ENCODE measurements at places on chromosomes 5 and 9.

DNA sequence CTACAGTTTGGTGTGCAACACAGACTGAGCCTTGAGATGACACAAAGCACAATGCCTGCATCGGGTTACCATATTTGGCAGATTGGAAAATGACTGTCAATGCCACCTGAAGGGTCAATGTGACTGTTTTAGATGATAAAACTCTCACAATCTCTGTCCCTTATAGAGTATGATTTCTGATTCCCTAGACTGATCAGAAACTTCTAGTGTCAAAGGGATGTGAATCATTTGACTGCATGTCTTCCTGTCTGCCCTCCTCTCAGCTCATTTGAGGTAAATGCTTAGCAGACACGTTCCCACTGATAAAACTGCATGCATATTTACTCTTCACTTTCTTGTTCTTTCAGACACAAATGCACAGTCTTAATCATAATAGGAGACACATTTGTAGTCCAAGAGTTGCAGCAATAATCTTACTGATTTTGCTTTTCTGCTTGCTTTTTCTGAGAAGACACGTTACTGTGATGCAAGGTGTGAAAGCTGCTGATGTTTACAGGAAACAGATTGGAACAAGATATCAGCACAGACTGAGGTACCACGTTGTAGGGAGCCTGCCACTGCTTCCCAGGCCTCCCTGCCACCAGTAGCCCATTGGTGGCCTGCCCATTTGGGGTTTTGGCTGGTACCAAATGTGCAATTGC is 77.8 kb downstream of the GCNT4 start:
- H3K27ac ChIP-seq: no peak overlapping the region
- no peak for DNase-seq
- H3K4me3 ChIP-seq: no peak overlapping the region
- H3K27me3 ChIP-seq: no peaks in the 10 kb centered on the region
- H3K4me1 ChIP-seq: peaks cover 13% of the 10 kb centered on the region

- H3K4me3 ChIP-seq: peak overlapping the region; percentile 37
- peak overlapping the region; percentile 14 for H3K27ac ChIP-seq
- peaks cover 95% of the 10 kb centered on the region for H3K4me1 ChIP-seq
These were observed 7.9 kb downstream of the SMARCA2 start for GRCh38 chr9:2023042-2023441.

DNA sequence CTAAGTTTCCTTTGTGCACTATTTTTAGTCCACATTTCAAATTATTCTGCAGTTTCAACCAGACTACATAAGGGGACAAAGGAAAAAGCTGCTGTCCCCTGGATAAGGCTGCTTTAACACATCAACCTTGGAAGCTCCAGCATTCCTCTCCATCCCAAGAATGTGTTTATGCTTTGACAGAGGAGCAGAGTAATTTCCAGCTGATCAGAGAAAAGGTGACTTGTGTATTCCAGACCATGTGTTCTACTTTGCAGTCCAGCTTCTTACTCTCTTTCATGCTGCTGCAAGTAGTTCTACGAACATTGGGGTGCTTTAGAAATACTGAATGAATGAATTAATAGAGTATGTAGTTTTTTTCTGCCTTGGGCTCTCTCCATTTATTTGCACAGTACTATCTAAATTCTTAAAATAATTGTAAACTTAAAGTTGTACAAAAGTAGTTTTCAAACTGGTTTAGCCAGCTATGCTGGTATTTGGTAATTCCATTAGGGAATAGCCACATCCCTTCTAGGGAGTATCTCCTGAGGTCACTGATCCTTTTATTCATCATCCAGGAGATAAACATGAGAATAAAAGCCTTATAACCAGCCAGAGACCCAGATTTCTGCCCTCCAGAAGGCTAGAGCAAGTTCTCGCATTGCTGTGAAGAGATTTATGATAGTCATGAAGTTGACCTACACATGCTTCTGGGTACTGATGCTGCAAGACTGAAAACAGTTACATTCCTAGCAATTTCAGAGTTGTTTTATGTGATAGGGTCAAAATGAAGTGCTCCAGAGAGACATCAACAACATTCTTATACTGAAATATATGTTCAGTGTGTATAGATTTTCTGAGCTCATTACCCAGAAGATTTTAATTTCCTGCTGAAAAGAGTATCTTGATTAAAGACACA is 215.2 kb downstream of the COMMD10 start:
- H3K36me3 ChIP-seq: peaks cover 78% of the 10 kb centered on the region
- H3K27ac ChIP-seq: no peak overlapping the region
- H3K4me3 ChIP-seq: no peak overlapping the region

- H3K27me3 ChIP-seq: no peaks in the 10 kb centered on the region
- H3K4me3 ChIP-seq: peak overlapping the region; percentile 46
- H3K36me3 ChIP-seq: peaks cover 8% of the 10 kb centered on the region
- peaks cover 47% of the 10 kb centered on the region for H3K4me1 ChIP-seq
These were observed 4.0 kb downstream of the MAT2B start for GRCh38 chr5:163509291-163509951.

GRCh38 chr5:51273021-51273420 is 110.2 kb upstream of the ISL1 start:
- no peaks in the 10 kb centered on the region for H3K36me3 ChIP-seq
- H3K4me3 ChIP-seq: no peak overlapping the region
- no peaks in the 10 kb centered on the region for H3K4me1 ChIP-seq
- no peaks in the 10 kb centered on the region for H3K27me3 ChIP-seq
- no peak for DNase-seq
- no peak overlapping the region for H3K27ac ChIP-seq

DNA sequence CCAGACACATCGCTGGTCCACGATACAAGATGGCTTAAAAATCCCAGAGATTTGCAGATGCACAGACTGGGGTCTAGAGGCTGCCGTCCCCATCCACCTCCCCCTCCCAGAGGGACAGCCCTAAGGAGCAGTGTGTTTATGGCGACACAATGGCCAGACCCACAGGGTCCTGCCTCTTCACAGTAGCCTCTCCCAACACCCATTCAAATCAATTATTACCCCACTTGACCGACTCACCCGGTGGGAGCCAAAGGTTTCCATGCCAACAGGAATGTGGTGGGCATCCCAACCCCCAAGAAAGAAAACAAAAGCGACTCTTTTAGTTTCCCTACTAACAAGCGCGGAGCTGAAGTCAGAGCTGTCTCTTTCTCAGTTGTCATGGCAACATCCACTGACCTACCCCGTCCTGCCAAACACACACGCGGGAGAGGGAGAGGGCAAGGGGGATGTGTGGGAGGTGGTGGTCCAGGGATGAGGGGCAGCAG is 209.0 kb downstream of the TTLL11 start:
- H3K27ac ChIP-seq: no peak overlapping the region
- no peaks in the 10 kb centered on the region for H3K27me3 ChIP-seq
- DNase-seq: no peak
- no peaks in the 10 kb centered on the region for H3K36me3 ChIP-seq

DNA sequence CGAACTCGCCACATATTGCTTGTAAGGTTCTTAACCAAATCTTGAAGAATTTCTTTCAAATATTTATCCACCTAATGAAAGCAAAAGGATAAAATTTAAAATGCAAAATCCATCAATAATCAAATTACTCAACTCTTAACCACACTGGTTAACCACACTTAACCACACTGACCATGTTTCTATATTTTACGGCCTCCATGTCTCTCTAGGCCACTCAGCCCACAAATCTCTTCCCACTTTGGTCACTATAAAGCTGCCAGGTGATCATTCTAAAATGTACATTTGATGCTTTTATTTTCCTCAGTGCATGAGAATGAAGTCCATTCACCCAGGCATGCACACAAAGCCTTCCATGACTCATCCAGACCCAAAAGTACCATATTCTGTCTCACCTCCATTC is 56.4 kb upstream of the OR2K2 start:
- no peaks in the 10 kb centered on the region for H3K4me1 ChIP-seq
- H3K4me3 ChIP-seq: no peak overlapping the region
- H3K27ac ChIP-seq: no peak overlapping the region
- H3K27me3 ChIP-seq: no peaks in the 10 kb centered on the region
- no peak for DNase-seq

GRCh38 chr9:122084026-122084675 is 9.0 kb downstream of the TTLL11 start:
- no peaks in the 10 kb centered on the region for H3K36me3 ChIP-seq
- no peak for DNase-seq
- no peak overlapping the region for H3K27ac ChIP-seq
- H3K27me3 ChIP-seq: no peaks in the 10 kb centered on the region

- no peak overlapping the region for H3K27ac ChIP-seq
- no peak for DNase-seq
- no peaks in the 10 kb centered on the region for H3K36me3 ChIP-seq
- no peaks in the 10 kb centered on the region for H3K27me3 ChIP-seq
- no peak overlapping the region for H3K4me3 ChIP-seq
- peaks cover 3% of the 10 kb centered on the region for H3K4me1 ChIP-seq
These were observed 23.7 kb upstream of the STARD4 start for GRCh38 chr5:111535879-111536549.

- peaks cover 13% of the 10 kb centered on the region for H3K4me1 ChIP-seq
- DNase-seq: no peak
- no peak overlapping the region for H3K27ac ChIP-seq
- peak overlapping the region; percentile 17 for H3K4me3 ChIP-seq
These were observed 124.6 kb upstream of the ERCC6L2 start for GRCh38 chr9:95750725-95751519.

DNA sequence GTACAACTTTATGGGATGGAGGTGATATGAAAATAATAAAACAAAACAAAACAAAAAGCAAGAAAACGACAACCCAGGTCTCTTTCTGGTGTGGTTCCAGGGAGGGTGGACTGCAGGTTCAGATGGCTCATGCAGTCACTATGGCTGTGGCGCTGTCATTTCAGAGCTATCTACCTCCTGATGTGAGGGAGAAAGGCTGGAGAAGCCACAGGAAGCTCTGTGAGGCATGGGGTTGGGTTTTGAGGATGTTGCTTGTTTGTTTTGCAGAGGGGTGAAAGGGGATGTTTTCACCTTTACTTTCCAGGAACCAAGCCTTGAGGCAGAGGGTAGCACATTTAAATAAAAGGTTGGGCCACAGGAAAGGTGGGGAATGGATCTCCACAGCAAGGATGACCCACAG is 18.7 kb downstream of the NIPAL4 start:
- DNase-seq: no peak
- no peaks in the 10 kb centered on the region for H3K4me1 ChIP-seq
- H3K4me3 ChIP-seq: no peak overlapping the region
- H3K27ac ChIP-seq: no peak overlapping the region

DNA sequence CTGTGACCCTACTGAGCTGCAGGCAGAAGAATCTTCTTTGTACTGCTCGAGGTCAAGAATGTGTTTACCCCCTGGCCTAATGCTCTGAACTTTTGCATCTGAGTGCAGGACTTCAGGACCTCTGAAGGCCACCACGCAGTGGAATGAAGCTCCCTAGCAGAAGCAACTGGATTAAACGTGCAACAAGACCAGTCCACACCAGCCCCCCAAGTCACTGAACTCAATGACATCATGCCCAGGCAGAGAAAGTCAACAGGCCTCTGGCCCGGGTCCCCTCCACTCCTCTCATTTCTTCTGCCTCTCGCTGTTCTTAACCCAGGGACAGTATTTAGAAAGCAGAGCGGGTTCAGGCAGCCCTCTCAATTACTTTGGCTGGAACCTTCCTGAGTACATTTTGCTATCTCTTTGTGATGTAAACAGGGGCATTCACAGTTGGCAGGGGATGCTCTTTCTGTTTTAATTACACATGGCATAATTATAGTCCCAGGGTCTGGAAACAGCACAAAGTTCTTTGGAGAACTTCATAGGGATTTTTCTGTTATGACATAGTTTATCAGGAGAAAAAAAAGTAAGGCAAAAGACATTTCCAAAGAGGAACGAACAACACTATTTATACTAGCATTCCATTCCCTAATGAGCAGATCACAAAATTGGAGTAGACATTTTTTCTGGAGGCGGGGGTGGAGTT is 108.2 kb upstream of the SPATA31D4 start:
- no peak for DNase-seq
- H3K4me3 ChIP-seq: no peak overlapping the region
- H3K4me1 ChIP-seq: no peaks in the 10 kb centered on the region
- no peak overlapping the region for H3K27ac ChIP-seq
- H3K27me3 ChIP-seq: no peaks in the 10 kb centered on the region

GRCh38 chr5:122007546-122007945 is 45.8 kb downstream of the SRFBP1 start:
- no peaks in the 10 kb centered on the region for H3K27me3 ChIP-seq
- H3K4me1 ChIP-seq: no peaks in the 10 kb centered on the region
- H3K4me3 ChIP-seq: no peak overlapping the region

DNA sequence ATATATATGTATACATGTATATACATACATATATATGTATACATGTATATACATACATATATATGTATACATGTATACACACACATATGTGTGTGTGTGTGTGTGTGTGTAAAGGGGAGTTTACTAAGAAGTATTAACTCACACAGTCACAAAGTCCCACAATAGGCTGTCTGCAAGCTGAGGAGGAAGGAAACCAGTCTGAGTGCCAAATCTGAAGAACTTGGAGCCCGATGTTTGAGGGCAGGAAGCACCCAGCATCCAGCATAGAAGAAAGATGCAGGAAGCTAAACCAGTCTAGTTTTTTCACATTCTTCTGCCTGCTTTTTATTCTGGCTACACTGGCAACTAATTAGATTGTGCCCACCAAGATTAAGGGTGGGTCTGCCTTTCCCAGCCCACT is 591.5 kb downstream of the PRR16 start:
- H3K4me3 ChIP-seq: no peak overlapping the region
- no peak overlapping the region for H3K27ac ChIP-seq
- DNase-seq: no peak
- H3K36me3 ChIP-seq: no peaks in the 10 kb centered on the region

DNA sequence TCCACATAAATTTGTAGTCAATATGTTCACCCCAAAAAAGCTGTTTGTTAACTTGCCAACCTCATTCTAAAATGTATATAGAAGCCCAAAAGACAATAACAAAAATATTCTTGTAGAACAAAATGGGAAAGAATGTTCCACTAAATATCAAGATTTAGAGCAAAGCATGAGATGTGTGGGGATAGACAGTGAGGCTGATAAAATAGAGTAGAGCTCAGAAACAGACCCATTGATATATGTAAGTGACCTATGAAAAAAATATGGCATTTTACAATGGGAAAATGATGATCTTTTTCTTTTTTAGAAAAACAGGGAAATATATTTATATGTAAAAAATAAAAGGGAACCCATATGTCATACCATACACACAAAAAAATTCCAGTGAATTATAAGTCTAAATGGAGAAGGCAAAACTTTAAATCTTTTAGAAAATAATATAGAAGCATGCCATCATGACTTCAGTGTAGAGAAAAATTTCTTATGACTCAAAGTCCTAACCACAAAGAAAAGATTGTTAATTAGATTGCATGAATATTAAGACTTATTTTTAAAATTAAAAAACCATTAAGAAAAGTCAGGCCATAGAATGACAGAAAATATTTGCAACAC is 6.6 kb upstream of the IFNB1 start:
- no peaks in the 10 kb centered on the region for H3K36me3 ChIP-seq
- H3K4me1 ChIP-seq: peaks cover 14% of the 10 kb centered on the region
- no peak overlapping the region for H3K27ac ChIP-seq
- no peak overlapping the region for H3K4me3 ChIP-seq
- no peaks in the 10 kb centered on the region for H3K27me3 ChIP-seq
